Epithelial cell of umbilical artery (primary cell): ENCODE measurements at places on chromosomes 3 and 15. TPM values are rescaled to one million over a fixed set of nuclear protein-coding genes. Genes with fewer than 3 reads are reported as not detected.

COL6A5 gene
- not detected in 2 replicates for total RNA-seq

TEX264 gene
- total RNA-seq: 34.8 and 43.0 TPM in 2 replicates

NOP10 gene
- total RNA-seq: 154 and 299 TPM in 2 replicates

GOLGA6L10 gene
- under 0.01 and 0.15 TPM in 2 replicates for total RNA-seq

REC114 gene
- not detected in 2 replicates for total RNA-seq

SAXO2 gene
- total RNA-seq: 0.46 TPM in 1 of 2 replicates, not detected in the other

RAD51 gene
- 5.8 and 9.6 TPM in 2 replicates for total RNA-seq

RLBP1 gene
- not detected in 2 replicates for total RNA-seq

MST1R gene
- 0.30 and 0.97 TPM in 2 replicates for total RNA-seq

TNNC1 gene
- not detected in 2 replicates for total RNA-seq

UPK1B gene
- not detected in 2 replicates for total RNA-seq

SLC28A1 gene
- not detected in 2 replicates for total RNA-seq

SPINK8 gene
- not detected in 2 replicates for total RNA-seq

GUCA1C gene
- total RNA-seq: not detected in 2 replicates

NUP210 gene
- 2.9 and 34.3 TPM in 2 replicates for total RNA-seq

SGO1 gene
- 7.5 and 9.3 TPM in 2 replicates for total RNA-seq

CCR8 gene
- not detected in 2 replicates for total RNA-seq

CCDC191 gene
- 1.1 and 1.6 TPM in 2 replicates for total RNA-seq

DPPA2 gene
- total RNA-seq: not detected in 2 replicates

ALPK3 gene
- total RNA-seq: 9.1 and 13.1 TPM in 2 replicates

NAALADL2 gene
- total RNA-seq: 1.5 and 3.2 TPM in 2 replicates

ERICH6 gene
- not detected in 2 replicates for total RNA-seq

KCNH8 gene
- total RNA-seq: under 0.01 TPM in 1 of 2 replicates, not detected in the other

DALRD3 gene
- total RNA-seq: 25.1 and 45.5 TPM in 2 replicates

DUSP7 gene
- 9.6 and 10.4 TPM in 2 replicates for total RNA-seq
